ENCODE measurements at places on chromosomes 11 and 22. TPM values are rescaled to one million over a fixed set of nuclear protein-coding genes. Genes with fewer than 3 reads are reported as not detected.
A peak's percentile ranks its signal among the peaks of the same experiment; 100 is the strongest.

The GDPD4 gene
- total RNA-seq: not detected

DNA sequence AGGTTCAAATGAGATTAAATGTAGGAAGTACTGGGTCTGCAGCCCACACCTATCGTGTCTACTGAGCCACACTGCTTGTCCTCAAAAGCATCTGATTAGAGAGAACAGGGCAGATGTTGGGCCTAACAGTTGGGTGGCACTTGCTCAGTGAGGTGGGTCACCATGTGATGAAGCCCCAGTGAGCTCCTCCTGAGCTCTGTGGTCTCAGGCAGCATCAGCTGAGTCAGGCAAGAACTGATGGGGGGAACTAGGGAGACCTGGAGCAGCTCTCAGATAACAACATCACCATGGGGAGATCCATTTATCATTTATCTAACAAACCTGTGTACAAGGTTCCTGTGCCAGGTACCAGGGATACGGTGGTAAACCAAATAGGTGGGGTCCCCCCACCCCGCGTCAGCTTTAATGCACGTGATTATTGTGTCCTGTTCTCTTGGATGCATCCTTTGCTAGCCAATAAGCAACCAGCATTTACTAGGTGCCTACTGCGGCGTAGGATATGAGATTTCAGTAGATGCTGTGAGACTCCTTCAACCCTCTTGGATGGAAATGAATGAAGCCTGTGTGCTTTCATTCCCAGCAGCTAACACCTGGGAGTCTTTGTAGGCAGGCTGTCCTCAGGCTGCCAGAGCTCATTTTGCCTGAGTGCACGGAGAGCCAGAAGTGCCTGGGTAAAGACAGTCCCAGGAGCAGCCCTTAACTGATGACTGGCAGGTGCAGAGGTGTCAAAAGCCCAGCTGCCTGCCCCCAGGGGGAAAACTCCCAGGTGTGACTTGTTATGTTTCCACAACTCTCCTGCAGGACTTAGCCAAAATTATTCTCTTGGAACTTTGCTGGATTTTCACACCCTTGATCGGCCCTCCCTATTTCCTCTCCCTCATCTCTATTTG, 73.6 kb upstream of the NARS2 start:
- H3K36me3 ChIP-seq: no peaks in the 10 kb centered on the region
- DNase-seq: no peak
- no peak overlapping the region for H3K27ac ChIP-seq
- H3K4me3 ChIP-seq: no peak overlapping the region
- H3K27me3 ChIP-seq: peaks cover 3% of the 10 kb centered on the region

The TSSC4 gene
- 11.1 TPM for total RNA-seq

DNA sequence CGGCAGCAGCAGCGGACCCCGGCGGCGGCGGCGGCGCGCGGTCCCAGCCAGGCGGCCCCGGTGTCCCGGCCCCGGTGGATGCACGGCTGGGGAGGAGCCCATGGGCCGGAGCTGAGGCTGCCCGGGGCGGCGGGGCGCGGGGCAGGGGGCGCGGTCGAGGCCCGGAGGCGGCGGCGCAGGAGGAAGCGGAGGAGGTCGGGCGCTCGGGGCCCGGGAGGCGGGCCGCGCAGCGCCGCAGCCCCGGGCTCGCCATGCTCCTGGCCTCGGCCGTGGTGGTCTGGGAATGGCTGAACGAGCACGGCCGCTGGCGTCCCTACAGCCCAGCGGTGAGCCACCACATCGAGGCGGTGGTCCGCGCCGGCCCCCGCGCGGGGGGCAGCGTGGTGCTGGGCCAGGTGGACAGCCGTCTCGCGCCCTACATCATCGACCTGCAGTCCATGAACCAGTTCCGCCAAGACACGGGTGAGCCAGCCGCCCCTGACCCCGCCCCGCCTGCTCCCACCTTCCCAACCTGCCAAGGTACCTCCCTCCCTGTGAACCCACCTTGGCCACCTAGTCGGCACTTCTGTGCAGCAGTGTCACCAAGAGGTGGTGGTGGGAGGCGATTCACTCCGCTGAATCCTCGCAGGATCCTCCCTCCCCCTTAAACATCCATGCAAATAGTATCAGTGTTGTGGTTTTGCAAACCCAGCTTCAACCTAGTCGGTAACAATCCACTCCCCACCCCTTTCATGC, 580 bp downstream of the DTX4 start:
- H3K27ac ChIP-seq: peak overlapping the region; percentile 96
- H3K36me3 ChIP-seq: no peaks in the 10 kb centered on the region
- no peaks in the 10 kb centered on the region for H3K27me3 ChIP-seq
- peak overlapping the region; percentile 89 for H3K4me3 ChIP-seq

- H3K27me3 ChIP-seq: no peaks in the 10 kb centered on the region
- H3K36me3 ChIP-seq: no peaks in the 10 kb centered on the region
Observed at GRCh38 chr11:68351450-68352275, 39.3 kb downstream of the LRP5 start.

- H3K27ac ChIP-seq: no peak overlapping the region
- peaks cover 57% of the 10 kb centered on the region for H3K4me1 ChIP-seq
- no peaks in the 10 kb centered on the region for H3K36me3 ChIP-seq
- peaks cover 5% of the 10 kb centered on the region for H3K27me3 ChIP-seq
Observed at GRCh38 chr11:116072601-116073410, 568.6 kb upstream of the CADM1 start.

All from neural progenitor cell (in vitro differentiated cells).